Activated CD4-positive, alpha-beta T cell treated with anti-CD3 and anti-CD28 coated beads for 36 hours (primary cell): ENCODE measurements at places on chromosomes 11 and 22.

GRCh38 chr11:103842795-103843194 is 193.6 kb upstream of the DDI1 start:
- DNase-seq: no peak

DNA sequence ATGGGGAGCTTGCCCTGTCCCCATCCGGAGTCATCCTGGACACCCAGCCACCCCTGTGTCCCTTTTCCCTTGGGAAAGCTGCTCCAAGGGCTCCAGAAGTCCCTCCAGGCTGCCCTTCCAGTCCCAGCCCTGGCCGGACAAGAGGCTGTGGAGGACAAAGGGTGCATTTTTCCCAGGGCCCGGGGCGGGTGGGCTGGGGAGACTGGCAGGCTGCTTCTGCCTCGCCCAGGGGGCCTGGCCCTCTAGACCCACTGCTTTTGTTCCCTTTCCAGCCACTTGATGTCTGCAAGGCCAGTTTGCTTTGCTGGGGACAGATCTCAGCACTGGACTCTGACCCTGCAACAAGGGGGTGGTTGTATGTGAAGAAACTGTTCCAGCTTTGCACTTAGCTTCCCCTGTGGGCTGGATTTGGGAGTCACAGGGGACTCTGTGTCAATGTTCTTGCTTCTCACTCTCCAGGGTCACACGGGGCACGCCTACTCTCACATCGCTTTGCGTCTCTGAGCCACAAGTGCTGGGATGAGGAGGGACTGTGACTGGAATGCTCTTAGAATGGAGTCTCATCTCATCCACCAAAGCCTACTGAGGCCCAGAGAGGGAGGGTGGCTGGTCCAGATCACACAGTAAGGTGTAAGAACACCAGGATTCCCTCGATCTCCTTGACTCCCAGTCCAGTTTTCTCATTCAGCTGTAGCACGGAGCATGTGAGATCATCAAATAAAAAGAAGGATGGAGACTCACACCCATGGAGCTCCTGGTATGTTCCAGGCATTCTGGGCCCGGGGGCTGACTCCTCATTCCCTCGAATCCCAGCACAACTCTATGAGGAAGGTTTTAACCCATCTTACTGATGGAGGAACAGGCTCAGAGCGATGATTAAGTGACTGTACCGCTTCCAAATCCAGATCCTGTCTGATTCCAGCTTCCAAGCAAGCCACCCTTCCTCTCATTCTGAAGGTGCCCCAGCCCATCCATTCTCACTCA is 59.9 kb downstream of the FBXO7 start:
- no peak for DNase-seq

GRCh38 chr11:108697872-108698473 is 33.1 kb downstream of the DDX10 start:
- peak; percentile 66 for DNase-seq

DNA sequence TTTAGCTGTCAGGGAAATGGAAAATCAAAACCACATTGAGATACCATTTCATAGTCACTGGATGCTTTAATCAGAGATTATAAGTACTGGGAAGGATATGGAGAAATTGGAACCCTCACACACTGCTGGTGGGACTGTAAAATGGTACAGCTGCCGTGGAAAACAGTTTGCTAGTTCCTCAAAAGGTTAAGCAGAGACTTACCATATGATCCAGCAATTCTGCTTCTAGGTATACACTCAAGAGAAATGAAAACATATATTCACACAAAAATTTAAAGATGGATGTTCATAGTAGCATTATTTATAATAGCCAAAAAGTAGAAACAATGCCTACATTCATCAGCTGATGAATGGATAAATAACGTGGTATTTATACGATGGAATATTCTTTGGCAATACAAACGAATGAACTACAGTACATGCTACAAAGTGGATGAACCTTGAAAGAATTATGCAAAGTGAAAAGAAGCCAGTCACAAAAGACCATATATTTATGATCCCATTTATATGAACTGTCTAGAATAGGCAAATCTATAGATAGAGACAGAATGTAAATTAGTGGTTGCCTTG is 23.0 kb downstream of the RNF121 start:
- no peak for DNase-seq

GRCh38 chr11:34345540-34345876 is 12.3 kb downstream of the ABTB2 start:
- no peak for DNase-seq

DNA sequence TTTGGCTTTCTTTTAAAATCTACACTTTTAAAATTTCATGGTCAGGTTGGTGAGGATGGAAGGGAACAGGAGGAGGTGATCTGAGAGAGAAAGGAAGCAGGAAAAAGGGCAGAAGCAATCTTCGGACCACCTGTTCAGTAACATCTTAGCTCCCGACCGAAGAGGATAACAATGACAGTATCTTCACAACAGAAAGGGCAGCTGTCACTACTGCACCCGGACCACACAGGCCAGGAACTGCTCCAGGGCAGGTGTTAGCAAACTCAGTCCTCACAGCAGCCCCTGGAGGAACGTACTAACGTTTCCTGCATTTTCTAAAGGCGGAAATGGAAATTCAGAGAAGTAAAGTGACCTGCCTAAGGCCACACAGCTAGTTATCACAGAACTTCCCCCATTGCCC is 16.8 kb downstream of the PTPN5 start:
- DNase-seq: no peak

DNA sequence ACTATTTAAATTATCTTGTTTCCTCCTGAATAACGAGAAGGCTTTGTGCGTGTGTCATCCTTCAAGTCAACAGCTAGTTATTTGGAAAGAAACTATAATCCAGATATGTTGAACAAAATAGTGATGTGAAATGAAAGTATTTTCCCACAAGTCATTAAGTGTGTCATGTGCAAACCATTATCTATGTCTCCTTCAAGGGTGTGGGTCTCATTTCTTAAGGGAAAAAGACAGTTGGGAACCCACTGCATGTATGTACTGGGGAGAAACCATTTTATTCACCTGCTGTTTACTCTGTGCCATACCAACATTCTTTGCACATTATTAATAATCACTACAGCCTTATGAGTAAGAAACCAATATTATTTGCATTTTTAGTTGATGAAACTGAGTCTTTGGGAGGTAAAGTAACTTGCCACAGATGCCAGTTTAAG is 145.3 kb upstream of the CTSC start:
- DNase-seq: no peak
